ENCODE measurements at places on chromosomes 4 and X.

DNA sequence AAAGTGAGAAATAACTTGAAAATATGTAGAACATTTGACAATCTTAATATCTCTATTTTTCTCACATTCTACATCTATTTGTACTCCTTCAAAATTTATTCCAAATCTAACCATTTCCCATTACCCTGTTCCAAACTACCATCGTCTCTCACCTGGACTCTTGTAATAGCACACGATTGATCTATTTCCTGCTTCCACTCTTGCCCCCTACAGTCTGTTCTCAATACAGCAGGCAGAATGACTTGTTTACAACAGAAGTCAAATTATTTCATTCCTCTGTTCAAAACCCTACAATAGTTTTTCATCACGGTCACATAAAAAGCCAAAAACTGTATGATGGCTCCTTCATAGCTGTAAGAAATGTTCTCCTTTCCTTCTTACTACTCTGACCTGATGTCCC lies 21.1 kb upstream of the LUZP4 start:
- DNase-seq: no peak

GRCh38 chr4:20313237-20314030 lies 61.7 kb downstream of the SLIT2 start:
- no peak for DNase-seq

GRCh38 chr4:74244049-74244448 lies 64.2 kb upstream of the EPGN start:
- no peak for DNase-seq

DNA sequence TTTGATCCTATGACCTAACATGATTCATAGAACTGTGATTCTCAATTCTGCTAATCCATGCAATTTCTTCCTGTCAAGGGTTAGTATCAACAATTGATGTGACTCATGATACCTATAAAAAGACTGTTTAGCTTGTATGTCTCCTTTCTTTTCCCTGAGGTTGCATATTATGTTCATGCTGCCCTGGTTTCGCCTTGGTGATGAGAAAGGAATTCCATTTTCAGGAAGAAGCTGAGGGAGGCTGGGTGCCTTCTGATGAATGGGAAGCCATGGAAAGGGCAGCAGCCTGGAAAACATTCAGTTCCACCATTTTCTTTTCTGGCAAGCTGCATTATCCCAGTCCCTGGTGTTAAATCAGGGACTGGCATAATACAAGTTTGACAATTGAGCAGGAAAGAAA lies 976.5 kb downstream of the RPA4 start:
- no peak for DNase-seq

- DNase-seq: no peak
Observed at GRCh38 chrX:38452603-38453002, 100.2 kb downstream of the OTC start.

DNA sequence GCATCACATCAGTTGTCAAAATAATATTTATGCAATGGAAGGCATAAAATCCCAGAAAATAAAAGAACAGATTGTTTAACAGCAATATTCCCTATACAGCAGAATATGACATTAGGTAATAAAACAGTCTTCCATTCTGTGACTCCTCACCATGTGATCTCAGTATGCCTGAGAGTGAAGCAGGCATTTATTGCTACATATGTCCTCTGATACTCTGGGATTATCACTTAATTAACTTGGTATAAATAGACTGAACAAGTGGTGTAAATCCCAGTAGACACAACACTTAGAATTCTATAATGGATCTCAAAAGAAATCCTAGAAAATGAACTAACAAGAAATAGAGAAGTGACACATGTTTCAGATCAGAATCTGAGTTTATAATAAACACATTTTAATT lies 841.3 kb downstream of the PDHA2 start:
- DNase-seq: no peak

DNA sequence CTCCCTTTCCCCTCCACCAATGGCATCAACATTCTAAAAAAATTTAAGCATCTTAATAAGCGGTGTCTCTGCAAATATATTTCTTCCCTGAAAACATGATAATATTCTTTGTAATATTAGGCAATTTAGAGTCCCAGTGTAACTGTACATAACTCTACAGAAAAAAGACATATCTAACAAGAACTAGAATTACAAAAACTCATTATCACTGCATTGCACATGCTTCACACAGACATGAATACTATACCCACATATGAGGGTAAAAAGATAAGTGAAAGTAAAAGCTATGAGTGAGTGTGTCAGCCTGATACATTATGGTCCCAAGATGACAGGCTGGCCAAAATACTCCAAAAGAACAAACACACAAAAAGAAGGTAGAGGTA lies 2.4 kb upstream of the FGB start:
- no peak for DNase-seq
